ENCODE measurements at places on chromosomes 6 and 20.

DNA sequence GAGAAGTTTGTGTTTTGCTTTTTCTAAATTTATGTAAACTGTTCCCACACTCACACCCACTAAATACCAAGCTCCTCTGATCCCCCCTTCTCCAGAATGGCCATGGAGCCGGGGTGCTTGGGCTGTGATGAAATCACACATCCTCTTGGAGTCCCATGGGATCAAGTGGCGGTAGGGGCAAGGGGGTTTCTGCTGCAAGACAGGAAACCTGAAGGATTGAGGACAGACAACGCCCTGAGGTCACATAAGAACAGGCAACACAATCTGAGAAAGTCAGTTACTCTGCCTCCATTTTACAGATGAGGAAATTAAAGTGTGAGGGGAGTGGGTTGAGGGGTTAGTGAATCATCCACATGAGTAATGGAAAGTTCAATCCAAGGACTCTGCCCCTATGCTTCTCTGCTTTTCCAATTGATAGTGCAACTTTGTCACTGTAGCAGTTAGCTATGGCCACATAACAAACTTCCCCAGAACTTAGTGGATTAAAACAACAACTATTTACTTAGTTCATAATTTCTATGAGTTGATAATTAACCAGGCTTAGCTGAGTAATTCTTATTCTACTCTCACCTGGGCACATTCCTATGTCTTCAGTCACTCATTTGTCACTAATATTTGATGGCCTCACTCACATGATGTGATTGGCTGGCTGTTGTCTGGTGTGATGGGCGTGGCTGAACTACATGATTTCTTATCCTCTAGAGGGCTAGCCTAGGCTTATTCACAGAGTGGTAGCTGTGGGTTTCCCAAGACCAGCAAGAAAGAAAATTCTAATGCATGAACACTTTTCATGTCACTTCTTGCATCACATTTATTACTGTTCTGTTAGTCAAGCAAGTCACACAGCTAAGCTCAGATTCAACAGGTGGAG lies 311.1 kb upstream of the RNF24 start:
- no peak for DNase-seq

DNA sequence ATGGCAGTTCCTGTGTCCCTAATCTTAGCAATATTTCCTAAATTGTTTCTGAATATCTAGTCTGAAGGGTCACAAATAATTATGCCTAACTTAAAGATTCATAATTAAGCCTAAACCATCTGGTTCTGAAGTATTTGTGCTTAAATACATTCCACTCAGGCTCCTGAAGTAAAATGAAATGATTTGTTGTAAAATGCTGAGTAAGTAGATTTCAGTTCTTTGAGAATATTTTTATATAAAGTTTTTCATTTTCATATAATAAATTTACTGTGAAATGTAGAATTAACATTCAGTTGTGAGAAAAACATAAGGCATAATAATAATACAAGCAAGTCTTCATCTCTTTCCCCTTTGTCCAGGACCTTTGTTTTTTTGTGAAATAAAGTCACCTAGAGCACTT lies 330.6 kb upstream of the IMPG1 start:
- DNase-seq, result no peak

- DNase-seq, result peak; percentile 60
Measured at GRCh38 chr6:44275749-44276648, 5.7 kb downstream of the TMEM151B start.

- no peak for DNase-seq
Measured at GRCh38 chr20:10634683-10635411, 39.0 kb downstream of the JAG1 start.

DNA sequence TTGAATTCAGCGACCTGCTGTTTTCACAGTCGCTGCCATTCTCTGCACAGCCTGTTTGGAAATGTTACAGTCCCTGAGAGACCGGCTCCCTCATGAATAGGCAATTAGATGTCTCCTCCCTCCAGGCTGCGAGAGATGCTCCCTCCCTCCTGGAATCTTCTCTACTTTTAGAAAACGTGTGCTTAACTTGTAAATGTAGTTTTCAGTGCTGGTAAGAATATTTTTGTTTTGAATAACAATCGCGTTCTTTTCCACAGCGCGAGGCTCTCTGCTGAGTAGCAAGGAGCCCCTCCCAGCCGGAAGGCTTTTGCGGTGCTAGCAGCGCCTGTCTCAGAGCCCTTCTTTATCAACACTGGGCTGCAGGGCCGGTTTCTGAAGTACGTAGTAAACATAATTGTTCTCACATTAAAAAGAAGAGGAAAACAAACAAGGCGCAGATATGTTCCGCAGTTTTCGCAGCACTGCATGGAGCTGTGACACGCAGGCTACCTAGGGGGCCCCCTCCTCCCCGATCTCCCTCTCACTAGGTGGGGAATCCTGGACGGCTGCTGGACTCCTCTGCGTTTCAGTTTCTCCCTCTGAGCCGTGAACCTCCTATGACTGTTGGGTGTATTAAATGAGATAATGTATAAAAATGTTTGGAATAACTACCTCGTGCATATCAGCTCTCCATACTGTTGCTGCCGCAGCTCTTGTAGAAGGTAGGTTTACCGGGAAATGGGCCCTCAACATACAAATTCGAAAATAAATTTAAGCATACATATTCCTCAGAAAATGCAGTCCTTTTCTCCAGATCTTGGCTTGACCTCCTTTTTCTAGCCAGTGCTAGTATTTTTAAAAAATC lies 79.0 kb upstream of the SPACA1 start:
- DNase-seq, result peak; percentile 27

GRCh38 chr20:37042986-37043972 lies 52.5 kb downstream of the RBL1 start:
- DNase-seq, result no peak

DNA sequence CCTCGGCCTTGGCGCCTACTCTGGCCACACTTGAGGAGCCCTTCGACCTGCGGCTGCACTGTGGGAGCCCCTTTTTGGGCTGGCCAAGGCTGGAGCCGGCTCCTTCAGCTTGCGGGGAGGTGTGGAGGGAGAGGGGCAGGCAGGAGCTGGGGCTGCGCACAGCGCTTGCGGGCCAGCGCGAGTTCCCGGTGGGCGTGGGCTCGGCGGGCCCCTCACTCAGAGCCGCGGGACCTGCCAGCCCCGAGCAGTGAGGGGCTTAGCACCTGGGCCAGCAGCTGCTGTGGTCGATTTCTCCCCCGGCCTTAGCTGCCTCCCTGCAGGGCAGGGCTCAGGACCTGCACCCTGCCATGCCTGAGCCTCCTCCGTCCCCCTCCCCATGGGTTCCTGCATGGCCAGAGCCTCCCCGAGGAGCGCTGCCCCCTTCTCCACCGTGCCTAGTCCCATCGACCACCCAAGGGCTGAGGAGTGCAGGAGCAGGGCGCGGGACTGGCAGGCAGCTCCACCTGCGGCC lies 136.8 kb downstream of the EPHA7 start:
- peak; percentile 9 for DNase-seq

DNA sequence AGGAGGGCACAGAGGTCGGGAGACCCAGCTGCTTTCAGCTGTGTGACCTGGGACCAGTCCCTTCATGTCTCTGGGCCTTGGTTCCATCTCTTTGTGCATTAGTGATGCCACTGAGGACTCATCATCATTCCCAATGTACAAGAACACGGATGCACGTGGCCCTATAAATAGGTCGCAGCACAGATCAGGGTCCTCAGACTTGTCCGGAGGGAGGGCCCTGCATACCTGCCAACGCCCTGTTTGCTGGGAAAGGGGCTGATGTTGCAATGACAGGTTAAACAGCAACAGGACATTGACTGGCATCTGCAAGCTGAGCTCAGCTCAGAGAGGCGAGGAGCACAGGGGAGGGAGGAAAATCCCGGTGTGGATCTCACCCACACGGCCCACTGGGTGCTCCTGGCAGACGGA lies 21.8 kb downstream of the TGM2 start:
- DNase-seq, result no peak

- DNase-seq, result peak; percentile 89
Measured at GRCh38 chr6:5995949-5996713, 10.6 kb downstream of the NRN1 start.

- no peak for DNase-seq
Measured at GRCh38 chr6:435441-436307, 44.1 kb downstream of the IRF4 start.

DNA sequence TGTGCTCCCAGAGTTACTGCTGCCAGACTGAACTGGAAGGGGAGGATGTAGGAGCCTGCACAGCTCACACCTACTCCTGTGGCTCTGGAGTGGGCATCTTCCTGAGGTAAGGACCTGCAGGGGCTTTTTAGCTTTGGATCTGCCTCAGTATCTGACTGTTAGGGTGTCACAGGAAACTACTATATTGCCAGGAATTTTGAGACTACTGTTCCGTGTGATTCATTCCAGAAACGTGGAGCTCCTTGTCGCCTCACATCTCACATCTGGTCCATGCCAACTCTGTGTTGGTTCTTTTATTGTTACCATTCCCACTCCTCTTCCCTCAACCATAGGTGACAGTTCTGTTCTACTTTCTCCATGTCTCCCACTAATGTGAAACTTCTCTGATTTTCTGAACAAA lies 34.1 kb downstream of the PRPH2 start:
- DNase-seq, result no peak

DNA sequence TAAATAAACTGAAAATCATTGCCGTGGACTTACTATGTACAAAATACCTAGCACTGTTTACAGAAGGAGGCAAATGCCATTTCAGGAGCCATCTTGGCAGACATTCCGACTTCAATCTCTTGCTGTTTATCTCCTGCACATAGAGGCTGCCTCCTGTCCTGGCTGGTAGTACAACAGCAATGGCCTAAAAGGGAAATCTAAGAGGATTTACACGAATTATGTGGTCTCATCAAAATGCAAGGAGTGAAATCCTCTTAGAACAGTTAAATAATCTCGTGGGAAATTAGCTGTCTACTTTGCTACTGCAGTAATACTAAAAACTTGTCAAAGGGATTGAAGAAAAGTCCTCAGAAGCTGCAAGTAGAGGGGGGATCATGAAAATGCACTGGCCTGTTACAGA lies 82.2 kb upstream of the SLC2A12 start:
- no peak for DNase-seq

GRCh38 chr20:32183947-32184635 lies 23.5 kb downstream of the PLAGL2 start:
- DNase-seq, result no peak

DNA sequence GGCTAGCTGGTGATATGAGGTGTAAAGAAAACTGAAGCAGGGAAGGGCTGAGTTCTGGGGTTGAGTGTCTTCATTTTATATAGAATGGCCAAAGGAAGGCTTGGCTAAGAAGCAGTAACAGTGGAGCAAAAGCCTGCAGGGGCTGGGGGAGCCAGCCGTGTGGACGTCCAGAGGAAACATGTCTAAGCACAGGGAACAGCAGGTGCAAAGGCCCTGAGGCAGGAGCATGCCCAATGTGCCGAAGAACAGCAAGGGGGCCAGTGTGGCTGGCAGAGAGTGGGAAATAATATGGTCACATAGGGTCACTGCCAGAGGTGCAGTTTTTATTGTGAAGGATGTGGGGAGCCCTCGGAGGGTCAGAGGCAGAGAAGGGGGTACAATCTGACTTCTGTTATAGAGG lies 60.5 kb upstream of the KCNG1 start:
- DNase-seq, result no peak

- no peak for DNase-seq
Measured at GRCh38 chr6:163298079-163298830, 116.3 kb upstream of the QKI start.

- DNase-seq, result no peak
Measured at GRCh38 chr6:52102405-52102804, 15.0 kb upstream of the PKHD1 start.

DNA sequence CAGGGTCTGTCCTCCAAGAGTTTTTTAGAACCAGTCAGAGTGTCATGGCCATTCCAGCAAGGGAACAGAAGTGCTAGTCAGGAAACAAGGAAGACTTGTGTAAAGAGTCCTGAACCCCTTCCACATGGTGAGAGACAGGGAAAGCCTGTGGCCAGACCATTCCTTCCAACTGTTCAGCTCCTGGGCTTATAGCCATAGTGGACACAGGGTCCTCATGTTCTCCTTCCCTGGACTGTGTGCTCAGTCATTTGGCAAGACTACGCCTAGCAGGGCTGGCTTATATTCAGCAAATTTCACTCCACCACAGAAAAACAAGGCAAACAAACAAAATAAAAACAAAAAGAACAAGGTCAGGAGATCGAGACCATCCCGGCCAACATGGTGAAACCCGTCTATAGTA lies 60.5 kb downstream of the NRN1 start:
- DNase-seq, result no peak

DNA sequence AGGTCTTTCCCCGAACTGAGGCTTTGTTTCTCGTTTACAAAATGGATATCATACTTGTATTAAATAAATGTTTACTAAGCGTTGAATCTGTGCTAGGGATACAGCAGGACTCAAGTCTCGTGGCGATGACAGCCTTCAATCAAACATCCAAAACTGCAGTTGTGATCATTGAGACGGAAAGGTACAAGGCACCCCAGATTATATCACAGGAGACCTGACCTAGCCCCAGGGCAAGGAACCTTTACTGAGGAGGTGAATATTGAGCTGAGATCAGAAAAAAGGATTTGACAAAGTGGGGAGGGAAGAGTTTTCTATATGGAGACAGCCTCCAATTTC lies 476 bp downstream of the AAR2 start:
- no peak for DNase-seq

- DNase-seq, result no peak
Measured at GRCh38 chr6:99467509-99468106, 42.5 kb upstream of the PNISR start.

GRCh38 chr20:63215101-63216040 lies 560 bp downstream of the YTHDF1 start:
- DNase-seq, result peak; percentile 56

Data from WTC11 (cell line).